ENCODE measurements at places on chromosomes 2 and 18. TPM values are rescaled to one million over a fixed set of nuclear protein-coding genes. Genes with fewer than 3 reads are reported as not detected.

- H3K4me1 ChIP-seq, result peaks cover 47% of the 10 kb centered on the region
- H3K27ac ChIP-seq, result peak overlapping the region; percentile 94
- no peak for DNase-seq
- no peaks in the 10 kb centered on the region for H3K27me3 ChIP-seq
- H3K36me3 ChIP-seq, result no peaks in the 10 kb centered on the region
These were observed 82.2 kb downstream of the CHRNA1 start for GRCh38 chr2:174682007-174682577.

- H3K27ac ChIP-seq, result peak overlapping the region; percentile 74
- peak; percentile 91 for DNase-seq
- H3K27me3 ChIP-seq, result no peaks in the 10 kb centered on the region
- no peak overlapping the region for H3K4me3 ChIP-seq
- peaks cover 24% of the 10 kb centered on the region for H3K4me1 ChIP-seq
- no peaks in the 10 kb centered on the region for H3K36me3 ChIP-seq
These were observed 224.3 kb downstream of the ANAPC1 start for GRCh38 chr2:111659361-111660333.

DNA sequence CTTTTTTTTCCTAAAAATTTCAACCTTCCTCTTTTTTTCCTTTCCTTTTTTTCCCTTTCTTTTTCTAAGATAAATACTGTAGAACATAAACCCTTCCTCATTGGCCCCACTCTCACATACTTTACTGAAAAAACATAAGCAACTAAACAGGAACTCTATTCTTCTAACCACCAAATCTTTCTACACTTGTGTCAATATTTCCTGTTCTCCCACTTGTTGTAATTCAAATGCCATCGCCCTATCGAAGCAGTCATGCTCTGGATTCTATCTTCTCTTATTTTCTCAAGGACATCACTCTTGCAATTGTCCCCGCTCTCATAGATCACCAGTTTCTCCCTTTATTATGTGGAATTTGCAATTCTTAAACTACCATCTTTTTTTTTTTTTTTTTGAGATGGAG is 20.2 kb upstream of the SSB start:
- no peak overlapping the region for H3K4me3 ChIP-seq
- H3K4me1 ChIP-seq, result peaks cover 5% of the 10 kb centered on the region
- no peaks in the 10 kb centered on the region for H3K27me3 ChIP-seq
- DNase-seq, result no peak
- no peak overlapping the region for H3K27ac ChIP-seq

- H3K27me3 ChIP-seq, result no peaks in the 10 kb centered on the region
- no peaks in the 10 kb centered on the region for H3K4me1 ChIP-seq
- H3K36me3 ChIP-seq, result no peaks in the 10 kb centered on the region
- no peak overlapping the region for H3K4me3 ChIP-seq
- no peak for DNase-seq
These were observed 531.9 kb downstream of the PARD3B start for GRCh38 chr2:205077159-205077558.

DNA sequence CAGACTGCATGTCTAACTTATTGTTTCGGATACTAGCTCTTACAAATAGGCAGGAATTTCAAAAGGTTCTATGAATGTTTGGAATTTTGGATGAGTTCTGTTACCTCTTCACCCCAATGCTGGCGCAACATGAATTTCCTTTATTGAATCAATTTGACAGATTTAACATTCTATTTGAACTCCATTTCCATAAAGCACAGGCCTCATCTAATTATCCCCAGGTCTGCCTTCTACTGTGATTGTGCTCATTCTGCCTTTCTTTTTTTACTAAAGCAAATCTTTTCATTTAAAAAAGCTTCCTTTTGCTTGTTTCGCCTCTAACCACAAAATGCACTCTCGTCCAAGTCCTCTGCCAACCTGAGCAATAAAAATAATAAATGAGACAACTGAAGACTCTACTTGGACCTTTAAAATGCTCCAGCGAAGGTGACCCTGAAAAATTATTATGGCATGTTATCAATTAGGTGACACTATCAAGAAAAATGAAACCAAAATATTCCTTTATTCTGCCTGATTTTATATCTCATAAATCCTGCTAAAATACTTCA is 922.9 kb upstream of the FSHR start:
- H3K4me1 ChIP-seq, result no peaks in the 10 kb centered on the region
- no peaks in the 10 kb centered on the region for H3K27me3 ChIP-seq
- no peak overlapping the region for H3K4me3 ChIP-seq
- DNase-seq, result no peak

- no peak overlapping the region for H3K4me3 ChIP-seq
- no peak overlapping the region for H3K27ac ChIP-seq
- no peak for DNase-seq
- H3K27me3 ChIP-seq, result no peaks in the 10 kb centered on the region
- peaks cover 23% of the 10 kb centered on the region for H3K36me3 ChIP-seq
- no peaks in the 10 kb centered on the region for H3K4me1 ChIP-seq
These were observed 229.2 kb downstream of the HDAC4 start for GRCh38 chr2:239171643-239172042.

GRCh38 chr2:175414882-175415487 is 233.5 kb upstream of the ATP5MC3 start:
- H3K27me3 ChIP-seq, result no peaks in the 10 kb centered on the region
- no peak overlapping the region for H3K27ac ChIP-seq
- DNase-seq, result no peak
- H3K4me3 ChIP-seq, result no peak overlapping the region
- no peaks in the 10 kb centered on the region for H3K4me1 ChIP-seq

- H3K27ac ChIP-seq, result no peak overlapping the region
- H3K4me1 ChIP-seq, result peaks cover 19% of the 10 kb centered on the region
- no peaks in the 10 kb centered on the region for H3K27me3 ChIP-seq
- no peaks in the 10 kb centered on the region for H3K36me3 ChIP-seq
- no peak overlapping the region for H3K4me3 ChIP-seq
These were observed 168.7 kb downstream of the KCNS3 start for GRCh38 chr2:18047213-18047611.

- no peaks in the 10 kb centered on the region for H3K27me3 ChIP-seq
- H3K4me3 ChIP-seq, result no peak overlapping the region
- H3K4me1 ChIP-seq, result no peaks in the 10 kb centered on the region
- no peak overlapping the region for H3K27ac ChIP-seq
- H3K36me3 ChIP-seq, result no peaks in the 10 kb centered on the region
These were observed 21.1 kb downstream of the SERPINE2 start for GRCh38 chr2:224017957-224018356.

GRCh38 chr2:182330451-182331305 is 96.2 kb downstream of the PDE1A start:
- H3K36me3 ChIP-seq, result no peaks in the 10 kb centered on the region
- H3K27me3 ChIP-seq, result no peaks in the 10 kb centered on the region
- no peak for DNase-seq
- H3K4me3 ChIP-seq, result no peak overlapping the region

- H3K27ac ChIP-seq, result no peak overlapping the region
- peaks cover 39% of the 10 kb centered on the region for H3K4me1 ChIP-seq
- no peak for DNase-seq
- no peaks in the 10 kb centered on the region for H3K36me3 ChIP-seq
- H3K4me3 ChIP-seq, result no peak overlapping the region
These were observed 97.1 kb downstream of the ASAP2 start for GRCh38 chr2:9303528-9304225.

DNA sequence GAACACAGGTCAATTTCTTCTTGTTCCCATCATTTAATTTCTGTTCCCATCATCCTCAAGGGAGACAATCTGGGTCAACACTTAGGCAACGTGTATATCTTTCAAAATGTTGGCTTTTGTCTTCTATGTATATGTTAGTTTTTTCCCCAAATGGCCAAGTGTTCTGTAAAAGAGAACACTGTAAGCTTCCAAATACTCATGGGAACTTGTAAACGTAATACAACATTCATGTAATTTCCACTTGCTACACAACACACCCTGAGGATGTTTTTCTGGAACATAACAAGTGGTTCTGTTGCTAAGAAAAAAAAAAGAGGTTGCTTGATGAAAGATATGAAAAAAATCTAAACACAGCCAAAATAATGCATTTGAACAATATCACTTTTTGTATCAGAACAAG is 149.1 kb downstream of the ATAD2B start:
- H3K4me1 ChIP-seq, result no peaks in the 10 kb centered on the region
- no peaks in the 10 kb centered on the region for H3K27me3 ChIP-seq
- no peak overlapping the region for H3K4me3 ChIP-seq

DNA sequence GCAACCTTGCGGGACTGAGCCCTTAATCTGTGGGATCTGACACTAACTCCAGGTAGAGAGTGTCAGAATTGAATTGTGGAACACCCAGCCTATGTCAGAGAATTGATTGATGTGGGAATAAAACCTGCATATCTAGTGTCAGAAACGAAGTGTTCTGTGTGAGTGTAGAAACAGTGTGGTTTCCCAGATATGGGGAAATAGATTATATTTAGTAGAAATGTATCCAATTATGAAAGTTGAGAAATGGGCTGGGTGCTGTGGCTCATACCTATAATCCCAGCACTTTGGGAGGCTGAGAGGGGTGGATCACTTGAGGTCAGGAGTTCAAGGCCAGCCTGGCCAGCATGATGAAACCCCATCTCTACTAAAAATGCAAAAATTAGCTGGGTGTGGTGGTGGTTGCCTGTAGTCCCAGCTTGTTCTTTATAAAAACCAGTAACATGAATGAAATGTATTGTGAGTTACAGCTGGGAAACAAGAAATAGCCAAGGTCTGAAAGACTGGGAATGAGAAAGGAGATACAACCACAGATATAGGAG is 4.3 kb upstream of the TP53I3 start:
- peaks cover 2% of the 10 kb centered on the region for H3K4me1 ChIP-seq
- H3K27ac ChIP-seq, result no peak overlapping the region
- DNase-seq, result no peak
- H3K36me3 ChIP-seq, result no peaks in the 10 kb centered on the region
- no peaks in the 10 kb centered on the region for H3K27me3 ChIP-seq

- no peak for DNase-seq
- H3K4me3 ChIP-seq, result no peak overlapping the region
- no peaks in the 10 kb centered on the region for H3K27me3 ChIP-seq
- peaks cover 11% of the 10 kb centered on the region for H3K36me3 ChIP-seq
These were observed 8.6 kb downstream of the VRK2 start for GRCh38 chr2:58055033-58055786.

DNA sequence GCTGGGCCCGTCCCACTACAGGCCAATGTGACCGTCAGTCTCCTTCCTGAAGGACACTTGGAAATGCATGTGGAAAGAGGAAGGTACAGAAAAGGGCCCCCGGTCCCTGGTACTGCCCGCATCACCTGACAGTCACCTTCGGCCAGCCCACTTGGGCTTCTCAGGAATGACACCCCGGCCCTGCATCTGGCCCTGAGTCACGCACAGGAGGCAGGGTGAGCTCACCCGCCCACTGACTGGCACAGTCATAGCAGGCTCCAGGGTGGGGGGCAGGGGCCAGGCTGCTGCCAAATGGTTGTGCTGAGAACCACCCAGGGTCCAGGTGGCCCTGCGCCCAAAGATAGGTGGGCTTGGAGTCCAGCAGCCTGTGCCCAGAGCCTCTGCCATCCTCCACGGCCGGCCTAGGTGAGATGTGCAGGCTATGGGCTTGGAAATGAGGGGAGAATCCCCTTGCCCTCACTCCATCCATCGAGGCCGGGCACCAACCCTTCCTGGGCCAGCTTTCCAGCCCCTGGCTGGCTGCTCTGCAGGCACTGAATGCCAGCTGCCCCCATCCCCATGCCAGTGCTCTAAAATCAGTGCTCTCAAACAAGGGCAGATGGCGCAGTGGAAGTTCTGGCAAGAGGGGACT is 14.1 kb downstream of the EMX1 start:
- no peak overlapping the region for H3K4me3 ChIP-seq
- H3K27me3 ChIP-seq, result no peaks in the 10 kb centered on the region
- H3K4me1 ChIP-seq, result no peaks in the 10 kb centered on the region

- no peak overlapping the region for H3K27ac ChIP-seq
- H3K4me3 ChIP-seq, result no peak overlapping the region
- H3K27me3 ChIP-seq, result no peaks in the 10 kb centered on the region
These were observed 36.9 kb upstream of the TANC1 start for GRCh38 chr2:158931572-158931971.

GRCh38 chr2:205556357-205556756 is 125.9 kb upstream of the NRP2 start:
- no peak for DNase-seq
- no peaks in the 10 kb centered on the region for H3K36me3 ChIP-seq
- no peak overlapping the region for H3K4me3 ChIP-seq
- H3K27ac ChIP-seq, result no peak overlapping the region

Gene EVA1A
- not detected for total RNA-seq

Gene ST8SIA5
- total RNA-seq, result not detected

Gene BMPR2
- total RNA-seq, result 47.9 TPM

Gene ZAP70
- total RNA-seq, result 16.7 TPM

Gene NDUFAF7
- total RNA-seq, result 18.4 TPM

Gene GYPC
- total RNA-seq, result 84.2 TPM

Gene PIEZO2
- 5.9 TPM for total RNA-seq

Data from vagina (tissue), 2 donors.